Endodermal cell (in vitro differentiated cells): ENCODE measurements at places on chromosomes 12 and 14. TPM values are rescaled to one million over a fixed set of nuclear protein-coding genes. Genes with fewer than 3 reads are reported as not detected.

IAPP gene
- total RNA-seq: 0.32 TPM in 1 of 2 replicates, not detected in the other

KCNC2 gene
- not detected in 3 replicates for total RNA-seq

DDX23 gene
- 87.7 and 108 TPM in 2 replicates for total RNA-seq

GLI1 gene
- total RNA-seq: 5.6 and 6.4 TPM in 2 replicates

BHLHE41 gene
- 3.5 and 4.7 TPM in 2 replicates for total RNA-seq

CLEC9A gene
- not detected in 3 replicates for total RNA-seq
